ENCODE measurements at places on chromosomes 3 and 15.

DNA sequence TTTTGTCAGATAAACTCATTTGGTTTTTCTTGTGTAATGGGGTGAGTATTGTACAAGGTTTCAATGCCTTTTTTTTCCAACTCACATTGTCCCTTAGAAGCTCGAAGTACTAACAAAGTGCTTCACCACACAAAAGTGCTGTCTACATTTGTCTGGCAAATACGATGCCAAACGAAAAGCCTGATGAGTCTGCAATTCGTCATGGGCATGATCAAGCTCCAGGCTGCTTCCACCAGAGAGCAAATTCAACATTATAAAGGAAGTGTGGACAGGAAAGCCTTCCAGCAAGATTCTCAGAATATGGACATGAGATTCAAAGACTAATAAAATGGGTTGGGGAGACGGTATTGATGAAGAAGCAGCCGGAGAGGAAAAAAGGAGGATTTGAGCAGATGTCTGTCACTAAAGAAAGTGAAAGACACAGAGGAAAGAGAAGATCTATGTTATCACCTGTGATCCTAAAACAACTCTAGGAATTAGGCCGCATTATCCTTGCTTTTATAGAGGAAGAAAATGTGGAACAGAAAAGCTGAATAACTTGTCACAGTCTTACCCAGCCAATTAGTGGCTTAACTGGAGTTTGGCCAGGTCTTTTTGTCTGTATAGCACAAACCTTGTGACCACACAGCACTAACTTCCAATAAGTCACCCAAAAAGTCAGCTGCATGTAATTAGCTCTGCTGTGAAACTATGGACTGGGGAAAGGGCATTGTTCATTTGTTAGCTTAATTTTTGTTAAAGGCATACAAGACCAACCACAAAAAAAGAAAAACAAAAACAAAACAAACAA is 494.8 kb downstream of the FHIT start:
- no peak for DNase-seq

GRCh38 chr3:187011915-187012314 is 81.6 kb downstream of the ST6GAL1 start:
- no peak for DNase-seq

GRCh38 chr15:52105846-52106245 is 6.7 kb downstream of the BCL2L10 start:
- DNase-seq, result no peak

DNA sequence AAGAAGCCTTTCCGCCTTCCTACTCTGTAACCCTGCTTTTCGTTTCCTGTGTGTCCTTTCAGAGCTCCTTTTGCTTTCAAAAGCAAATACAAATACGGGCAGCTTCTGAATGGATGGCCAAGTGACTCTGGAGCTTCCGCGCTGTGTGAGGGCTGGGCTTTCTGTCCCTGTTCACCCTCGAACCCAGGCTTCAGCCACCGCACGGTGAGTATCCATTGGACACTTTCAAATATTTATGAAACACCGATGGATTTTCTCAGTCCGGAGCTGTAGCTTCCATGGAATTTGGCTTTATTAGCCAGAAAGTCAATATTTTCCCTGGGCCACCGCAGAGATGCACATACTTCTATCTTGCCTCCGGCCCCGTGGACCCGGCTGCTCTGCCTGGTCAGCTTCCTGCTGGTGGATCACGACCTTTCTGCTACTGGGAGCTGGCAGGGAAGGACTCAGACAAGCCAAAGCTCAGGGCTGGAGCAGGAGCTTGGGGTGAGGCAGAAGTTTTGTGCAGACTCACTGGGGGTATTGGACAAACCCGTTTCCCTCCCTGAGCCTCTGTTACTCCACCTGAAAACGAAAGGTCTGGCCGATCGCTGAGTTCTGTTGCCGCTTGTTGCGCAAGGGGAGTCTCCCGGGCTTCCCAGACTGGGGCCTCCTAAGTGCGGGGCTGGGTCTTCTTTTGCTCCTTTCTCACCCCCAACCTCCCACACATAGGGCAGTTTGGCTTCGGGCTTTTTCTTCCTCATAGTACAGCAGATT is 63.6 kb downstream of the LINGO1 start:
- no peak for DNase-seq

- DNase-seq, result no peak
Measured at GRCh38 chr15:37015035-37015434, 85.3 kb downstream of the MEIS2 start.

Data from NCI-H2081 (cell line).